ENCODE measurements at places on chromosomes 6 and 20.

DNA sequence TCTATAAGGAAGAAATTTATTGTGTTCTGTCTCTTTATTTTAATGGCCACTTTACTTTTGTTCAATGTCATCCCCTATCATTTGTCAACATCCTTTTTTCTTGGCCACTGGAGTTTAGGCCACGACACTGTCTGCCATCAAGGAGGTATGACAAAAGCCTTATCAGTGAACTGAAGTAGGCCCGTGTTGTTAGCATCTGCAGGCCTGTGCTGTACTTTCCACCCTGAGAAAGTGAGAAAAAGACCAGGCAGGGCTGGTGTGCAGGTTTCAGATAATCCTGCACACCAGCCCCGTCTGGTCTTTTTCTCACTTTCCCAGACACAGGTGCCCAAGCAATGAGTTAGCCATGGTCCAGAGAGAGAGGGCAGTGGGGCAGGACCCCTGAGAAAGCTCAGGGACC, 57.6 kb downstream of the GOPC start:
- DNase-seq = no peak

DNA sequence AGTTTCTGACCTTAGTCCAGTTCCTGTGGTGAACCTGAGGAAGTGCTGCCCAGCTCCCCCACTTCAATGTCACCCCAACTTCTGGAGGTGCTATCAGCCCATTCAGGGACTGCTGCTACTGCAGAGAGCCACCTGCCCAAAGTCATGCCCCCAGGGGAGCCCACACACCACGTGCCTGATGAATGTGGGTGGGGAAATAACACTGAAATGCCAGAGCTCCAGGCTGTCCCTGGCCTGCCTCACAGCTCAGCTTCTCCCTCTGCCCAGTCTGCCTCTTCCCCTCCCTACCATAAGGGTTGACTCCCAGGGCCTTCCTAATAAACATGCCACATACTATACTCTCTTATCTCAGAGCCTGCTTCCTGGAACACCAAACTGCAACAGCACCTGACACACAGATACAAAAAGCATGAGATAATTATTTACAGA, 276.4 kb upstream of the MOCS1 start:
- no peak for DNase-seq

DNA sequence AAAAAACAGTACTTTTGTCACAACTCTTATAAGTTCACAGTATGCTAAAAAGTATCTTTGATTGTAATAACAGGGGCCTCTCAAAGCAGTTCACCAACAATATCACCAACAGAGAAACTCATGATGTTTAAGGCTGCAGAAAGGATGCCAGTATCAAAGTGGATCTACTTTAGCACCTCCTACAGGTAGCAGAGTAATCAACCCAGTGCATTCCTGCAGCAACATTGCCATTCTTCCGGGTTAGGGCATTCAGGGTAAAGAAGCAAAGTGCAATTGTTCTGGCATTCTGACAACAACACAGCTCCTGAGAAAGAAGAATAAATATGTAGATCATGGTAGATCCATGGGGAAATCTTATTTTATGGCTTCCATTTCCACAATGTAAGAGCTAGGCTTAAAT, 7.6 kb upstream of the SLC17A4 start:
- DNase-seq = no peak

GRCh38 chr6:105493736-105494135, 90.9 kb upstream of the PREP start:
- DNase-seq = no peak

GRCh38 chr6:164409309-164410009, 899.9 kb downstream of the C6orf118 start:
- no peak for DNase-seq

- no peak for DNase-seq
Measured at GRCh38 chr6:44524476-44525227, 137.1 kb downstream of the CDC5L start.

DNA sequence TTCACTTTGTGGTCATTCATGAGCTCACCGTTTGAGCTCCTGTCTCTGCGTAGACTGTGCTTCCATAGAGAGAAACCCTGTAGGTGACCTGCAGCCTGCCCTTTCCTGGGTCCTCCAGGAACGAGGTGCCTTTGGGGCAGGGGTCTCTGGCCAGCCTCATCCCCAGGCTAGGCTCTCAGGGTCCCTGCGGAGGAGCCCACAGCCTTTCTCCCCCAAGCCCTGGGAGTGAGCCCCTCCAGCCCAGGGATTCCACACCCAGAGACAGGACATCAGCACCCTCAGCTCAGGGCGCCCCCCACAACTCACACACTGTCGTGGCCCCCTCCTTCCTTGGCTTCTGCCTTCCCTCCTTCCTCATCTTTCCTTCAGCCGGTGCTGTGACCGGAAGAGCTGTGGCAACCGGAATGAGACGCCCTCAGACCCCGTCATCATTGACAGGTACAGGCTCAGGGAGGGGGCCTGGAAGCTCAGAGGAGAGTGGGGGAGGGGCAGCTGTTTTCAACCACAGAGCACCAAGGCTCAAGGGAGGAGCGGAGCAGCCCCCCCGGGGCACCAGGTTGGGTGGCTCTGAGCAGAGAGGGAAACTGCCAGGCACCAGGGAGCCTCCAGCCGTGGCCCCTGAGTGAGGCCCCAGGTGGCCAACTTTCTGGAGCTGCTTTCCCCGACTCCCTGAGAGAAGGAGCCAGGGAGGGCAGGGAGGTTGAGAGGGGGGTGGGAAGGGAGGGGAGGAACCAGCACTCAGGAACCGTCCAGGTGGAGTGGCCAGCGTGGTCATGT, 16.8 kb downstream of the EBF4 start:
- no peak for DNase-seq

DNA sequence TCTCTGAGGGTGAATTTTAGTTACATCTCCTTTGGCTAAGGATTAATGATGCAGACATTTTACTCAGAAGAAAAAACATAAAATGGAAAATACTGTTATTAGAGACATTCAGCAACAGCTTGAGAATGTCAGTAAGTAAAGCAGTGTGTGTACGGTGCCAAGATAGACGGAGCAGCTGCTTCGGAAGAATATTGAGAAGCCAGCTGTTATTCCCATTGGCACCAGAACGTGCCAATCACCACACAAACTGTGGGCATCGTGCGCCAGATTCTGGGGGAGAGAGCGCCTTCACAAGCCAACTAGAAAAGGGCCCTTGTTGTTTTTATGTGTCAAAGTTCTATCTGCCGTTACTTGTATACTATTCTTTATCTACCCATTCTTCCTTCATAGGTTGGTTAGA, 163.4 kb downstream of the MTFR2 start:
- no peak for DNase-seq

DNA sequence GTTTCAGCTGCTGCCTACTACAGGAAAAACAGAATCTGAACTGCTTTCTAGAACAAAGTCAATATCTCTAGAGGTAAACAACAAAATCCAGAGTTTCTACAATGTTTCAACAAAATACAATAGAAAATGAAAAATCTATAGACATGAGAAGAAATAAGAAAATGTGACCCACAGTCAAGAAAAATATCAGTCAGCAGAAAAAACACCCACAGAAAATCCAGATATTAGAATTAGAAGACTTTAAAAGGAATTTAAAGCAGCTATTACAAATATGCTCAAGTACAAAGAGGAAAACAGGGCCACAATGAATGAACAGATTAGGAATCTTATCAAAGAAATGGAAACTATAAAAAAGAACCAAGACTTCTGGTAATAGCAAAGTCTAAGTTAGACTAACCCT, 26.4 kb upstream of the ANKRD60 start:
- no peak for DNase-seq

DNA sequence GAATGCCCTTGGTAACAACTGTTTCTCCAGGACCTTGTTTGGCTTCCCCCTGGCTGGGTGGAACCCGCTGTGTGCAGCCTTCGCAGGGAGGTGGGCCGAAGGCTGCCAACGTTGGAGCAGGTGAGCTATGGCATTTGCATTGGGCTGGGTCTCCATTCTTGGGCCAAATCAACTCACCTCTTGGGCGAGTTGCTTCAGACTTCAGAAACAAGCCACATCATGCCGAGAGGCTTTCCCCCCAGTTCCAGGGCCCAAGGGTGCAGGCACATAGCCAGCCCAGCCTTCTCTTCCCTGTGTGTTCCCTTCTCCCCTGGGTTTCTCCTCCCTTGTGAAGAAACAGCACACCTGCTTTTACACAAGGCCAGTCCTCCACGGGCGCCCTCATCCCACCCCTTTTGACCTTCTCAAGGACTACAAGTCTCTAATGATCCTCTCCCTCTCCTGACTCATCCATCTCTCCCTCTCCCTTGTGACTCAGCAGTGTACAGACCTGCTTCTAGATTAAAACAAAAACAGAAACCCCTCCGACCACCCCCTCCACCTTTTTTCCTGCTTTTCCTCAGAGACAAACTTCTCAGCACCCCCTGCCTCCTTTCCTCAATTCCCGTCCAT, 41.6 kb downstream of the FAM209B start:
- no peak for DNase-seq

- no peak for DNase-seq
Measured at GRCh38 chr6:87870556-87870955, 168.5 kb upstream of the AKIRIN2 start.

DNA sequence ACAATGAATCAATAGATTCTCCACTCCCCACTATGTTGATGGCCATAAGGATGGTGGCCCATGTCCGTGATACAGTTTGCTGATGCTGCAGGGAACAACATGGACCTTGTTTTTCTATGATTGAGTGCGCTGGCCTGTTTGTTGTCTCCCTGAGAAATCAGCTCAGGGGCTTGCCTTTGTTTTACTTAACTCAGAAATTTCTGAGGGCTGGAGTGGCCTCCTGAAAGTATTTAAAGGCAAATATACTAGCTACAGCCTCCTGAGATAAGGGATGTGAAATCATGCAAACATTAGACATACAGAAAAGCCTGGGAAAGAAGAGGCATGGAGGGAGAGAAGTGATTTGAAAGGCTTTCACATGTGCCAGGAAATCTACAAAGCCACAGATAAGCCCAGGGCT, 170.3 kb upstream of the FLRT3 start:
- no peak for DNase-seq

DNA sequence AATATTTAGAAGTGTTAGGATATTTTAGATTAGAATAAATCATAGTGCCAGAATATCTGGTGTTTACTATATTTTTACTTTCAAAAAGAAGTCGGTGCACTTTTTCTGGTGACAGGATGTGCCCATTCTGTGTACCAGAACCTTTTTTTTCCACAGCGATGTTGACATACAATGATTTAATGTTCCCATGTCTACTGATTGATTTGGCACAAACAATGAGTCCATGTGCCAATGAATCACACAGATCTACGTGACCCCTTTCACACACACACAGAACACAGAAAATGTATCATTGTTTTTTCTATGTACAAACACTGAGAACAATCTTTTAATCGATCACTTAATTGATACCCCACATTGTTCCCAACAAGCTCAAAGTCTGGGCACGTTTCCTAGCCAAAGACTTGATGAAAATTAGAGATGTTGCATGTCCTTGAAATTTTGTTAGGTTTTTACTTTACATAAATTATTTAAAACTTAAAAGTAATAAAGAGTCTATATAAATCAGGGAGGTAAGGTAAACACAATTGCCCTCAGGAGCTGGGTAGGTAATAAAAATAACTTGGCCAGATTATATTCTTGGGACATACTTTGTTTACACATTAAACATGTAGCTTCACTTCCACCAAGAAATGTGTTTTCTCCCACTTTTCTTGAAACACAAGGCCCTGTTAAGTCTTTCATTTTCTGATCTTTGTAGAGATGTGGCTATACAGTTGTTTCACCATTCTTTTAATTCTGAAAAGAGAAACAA, 36.4 kb upstream of the SOX4 start:
- no peak for DNase-seq

DNA sequence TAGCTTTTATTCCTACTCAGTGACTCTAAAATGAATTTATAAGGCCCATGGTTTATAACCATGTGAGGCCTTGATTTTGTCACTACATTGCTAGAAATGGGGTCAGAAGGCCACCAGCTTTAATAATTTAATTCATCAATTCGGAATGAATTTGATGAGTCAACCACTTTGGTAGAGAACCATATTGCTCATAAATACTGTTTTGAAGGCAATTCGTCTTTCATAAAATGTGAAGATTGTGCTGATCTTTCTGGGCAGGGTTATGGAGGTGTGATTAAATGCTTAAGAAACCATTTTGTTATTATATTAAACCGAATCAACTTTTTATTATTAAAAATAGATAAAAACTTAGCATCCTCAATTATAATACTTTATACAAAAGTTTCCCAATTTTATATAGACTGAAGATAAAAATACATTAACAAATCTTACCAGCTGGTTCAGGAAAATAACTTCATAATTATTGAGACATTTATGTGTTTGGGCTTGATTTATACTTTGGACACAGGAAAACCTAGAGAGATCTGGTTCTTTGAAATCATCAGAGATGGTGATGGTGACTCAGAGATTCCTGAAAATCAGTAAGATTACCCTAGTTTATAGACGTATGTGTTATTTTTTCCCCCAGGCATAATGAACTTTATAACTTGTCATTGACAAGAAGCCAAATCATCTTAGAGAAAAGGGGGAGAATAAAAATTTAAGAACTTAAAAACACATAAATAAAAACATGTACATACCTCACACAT, 10.6 kb downstream of the HCRTR2 start:
- DNase-seq = no peak

GRCh38 chr6:149359440-149359839, 40.6 kb upstream of the SUMO4 start:
- DNase-seq = no peak

DNA sequence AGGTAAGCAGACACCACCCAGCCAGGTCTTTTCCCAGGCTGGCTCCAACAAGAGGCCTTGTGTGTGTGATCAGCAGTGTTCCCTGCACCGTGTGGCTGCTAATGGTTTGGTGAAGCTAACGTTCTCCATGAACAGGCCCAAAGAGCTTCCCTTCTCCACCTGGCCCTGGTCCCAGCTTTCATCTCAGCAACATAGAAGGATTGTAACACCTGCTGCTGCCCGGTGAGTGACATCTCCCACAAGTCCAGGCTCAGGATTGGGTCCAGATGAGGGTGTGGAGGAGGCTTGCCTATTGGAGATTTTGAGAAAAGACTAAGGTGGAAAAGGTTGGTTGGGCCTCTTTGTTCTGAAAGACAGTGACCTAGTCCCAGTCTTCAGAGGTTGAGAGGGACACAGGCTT, 89.6 kb downstream of the TMEM242 start:
- no peak for DNase-seq

- DNase-seq = no peak
Measured at GRCh38 chr6:40268614-40269013, 318.6 kb downstream of the LRFN2 start.
